ENCODE measurements at places on chromosomes 13 and 19.

- DNase-seq = no peak
These were observed 767.1 kb downstream of the UQCRFS1 start for GRCh38 chr19:28445826-28446225.

DNA sequence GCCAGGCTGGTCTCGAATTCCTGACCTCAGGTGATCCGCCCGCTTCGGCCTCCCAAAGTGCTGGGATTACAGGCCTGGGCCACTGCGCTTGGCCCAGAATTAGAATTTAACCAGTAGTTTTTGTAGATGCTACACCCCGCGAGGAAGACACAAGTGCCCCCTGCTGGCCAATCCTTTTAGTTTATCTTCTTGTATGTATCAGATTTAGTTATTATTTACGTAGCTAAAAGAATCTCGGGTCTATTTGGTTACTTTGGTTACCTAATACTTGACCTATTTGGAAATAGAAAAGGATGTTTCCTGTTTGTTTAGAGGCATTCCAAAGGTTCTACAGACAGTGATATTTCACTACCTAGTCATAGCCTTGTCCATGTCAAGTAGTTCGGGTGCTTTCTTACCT is 22.0 kb downstream of the MUC16 start:
- DNase-seq = no peak

DNA sequence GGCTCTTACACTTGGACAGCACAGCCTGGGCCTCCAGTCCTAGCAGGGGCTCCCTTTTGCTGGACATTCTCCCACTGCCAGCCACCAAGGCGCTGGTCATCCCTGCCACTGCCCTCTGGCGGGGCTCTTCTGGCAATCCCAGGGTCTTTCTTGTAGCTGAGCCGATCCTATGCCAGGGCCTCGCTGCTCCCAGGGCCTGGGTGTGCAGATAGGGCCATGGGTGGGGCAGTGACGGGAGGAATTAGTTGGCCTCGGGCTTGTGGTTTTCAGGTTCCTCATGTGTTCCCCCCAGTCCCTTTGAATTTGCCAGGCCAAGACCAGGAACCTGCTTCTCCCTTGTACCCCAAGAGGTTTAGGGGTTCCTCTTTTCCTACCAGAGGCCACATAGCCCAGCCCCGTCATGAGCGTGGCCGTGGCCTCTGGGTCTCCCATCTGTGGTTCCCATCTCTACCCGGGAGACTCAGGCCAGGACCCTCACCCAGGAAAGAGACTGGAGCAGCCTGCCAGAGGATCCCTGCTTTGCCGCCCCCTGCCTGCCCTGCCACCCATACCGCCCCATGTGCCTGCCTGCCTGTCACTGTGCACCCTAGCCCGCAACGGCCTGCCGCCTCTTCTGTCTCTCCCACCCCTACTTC is 26.2 kb downstream of the TMED1 start:
- no peak for DNase-seq

GRCh38 chr19:41324231-41324702 is 14.3 kb downstream of the CCDC97 start:
- no peak for DNase-seq

- DNase-seq = no peak
These were observed 3.5 kb upstream of the SIGLEC7 start for GRCh38 chr19:51138549-51138979.

DNA sequence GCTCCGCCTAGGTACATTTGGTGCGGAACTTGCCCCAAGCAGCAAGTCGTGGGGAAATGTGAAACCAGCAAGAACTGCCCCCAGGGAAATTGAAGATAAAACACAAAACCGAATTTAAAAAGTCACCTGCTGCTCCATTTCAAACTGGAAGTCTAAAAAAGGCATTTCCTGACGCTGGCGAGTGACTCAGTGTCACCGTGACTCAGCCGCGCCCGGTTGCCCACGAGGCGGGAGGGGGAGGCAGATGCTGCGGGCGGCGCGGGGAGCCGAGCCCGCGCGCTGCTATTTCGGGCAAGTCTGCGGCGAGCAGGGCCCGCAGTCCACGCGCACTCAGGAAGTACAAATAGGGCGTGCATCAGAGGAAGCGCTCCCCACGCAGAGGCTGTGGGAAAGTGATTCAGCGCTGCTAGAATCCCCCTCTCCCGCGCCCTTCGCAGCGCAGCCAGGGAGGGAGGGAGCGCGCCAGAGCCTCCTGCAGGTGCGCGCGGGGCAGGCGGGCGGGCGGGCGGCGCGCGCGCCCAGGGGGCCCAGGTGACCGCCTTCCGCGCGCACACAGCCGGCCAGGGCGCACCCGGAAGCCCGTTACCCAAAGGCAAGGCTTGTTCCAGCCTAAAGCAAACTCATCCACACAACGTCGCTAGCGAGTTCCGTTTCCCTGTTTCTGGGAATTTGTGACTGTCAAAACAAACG is 168.8 kb downstream of the COL4A1 start:
- peak; percentile 43 for DNase-seq

- DNase-seq = no peak
These were observed 25.0 kb downstream of the SH3GL1 start for GRCh38 chr19:4375164-4376027.

DNA sequence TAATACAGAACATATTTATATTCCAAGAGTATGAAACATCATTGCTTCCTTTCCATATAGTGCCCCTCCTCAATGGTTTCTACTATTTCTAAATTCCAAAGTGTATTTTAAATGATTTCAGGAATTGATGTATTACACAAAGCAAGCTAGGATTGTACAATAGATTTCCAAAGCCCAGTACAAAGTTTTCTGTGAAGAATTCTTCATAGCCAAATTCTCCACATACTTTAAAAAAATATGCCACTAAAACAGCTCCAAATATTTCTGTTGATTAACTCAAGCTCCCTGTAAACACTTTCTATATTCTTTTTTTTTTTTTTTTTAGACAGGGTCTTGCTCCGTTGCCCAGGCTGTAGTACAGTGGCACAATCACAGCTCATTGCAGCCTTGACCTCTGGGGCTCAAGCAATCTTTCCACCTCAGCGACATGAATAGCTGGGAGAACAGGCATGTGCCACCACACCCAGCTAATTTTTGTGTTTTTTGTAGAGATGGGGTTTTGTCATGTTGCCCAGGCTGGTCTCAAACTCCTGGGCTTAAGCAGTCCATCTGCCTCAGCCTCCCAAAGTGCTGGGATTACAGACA is 50.6 kb downstream of the ELF1 start:
- DNase-seq = no peak

- DNase-seq = no peak
These were observed 1.2 kb downstream of the GNG14 start for GRCh38 chr19:12689012-12689411.

- no peak for DNase-seq
These were observed 2.4 kb downstream of the CD320 start for GRCh38 chr19:8305798-8306197.

DNA sequence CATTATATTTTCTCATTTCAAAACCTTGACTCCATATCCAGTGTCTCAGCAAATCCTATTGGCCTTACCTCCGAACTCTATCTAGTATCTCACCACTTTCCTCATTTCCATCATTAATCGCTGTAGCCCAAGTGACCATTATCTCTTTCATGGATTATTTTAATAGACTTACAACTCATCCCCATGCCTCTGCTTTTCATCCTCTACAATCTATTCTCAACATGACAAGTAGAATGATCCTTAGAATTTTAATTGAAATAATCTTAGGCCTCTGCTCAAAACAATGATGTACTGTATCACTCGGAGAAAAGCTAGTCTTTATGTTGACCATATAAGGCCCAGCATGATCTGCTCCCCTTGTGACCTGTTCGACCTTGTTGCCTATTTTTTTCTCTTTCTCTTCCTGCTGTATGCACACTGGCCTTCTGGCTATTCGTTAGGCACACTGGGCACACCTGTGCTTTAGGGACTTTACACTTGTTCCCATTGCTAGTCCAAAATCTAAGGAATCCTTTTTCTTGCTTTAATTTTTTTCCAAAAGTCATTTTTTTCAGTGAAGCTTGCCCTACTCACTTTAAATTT is 21.4 kb downstream of the DNAJC15 start:
- no peak for DNase-seq

DNA sequence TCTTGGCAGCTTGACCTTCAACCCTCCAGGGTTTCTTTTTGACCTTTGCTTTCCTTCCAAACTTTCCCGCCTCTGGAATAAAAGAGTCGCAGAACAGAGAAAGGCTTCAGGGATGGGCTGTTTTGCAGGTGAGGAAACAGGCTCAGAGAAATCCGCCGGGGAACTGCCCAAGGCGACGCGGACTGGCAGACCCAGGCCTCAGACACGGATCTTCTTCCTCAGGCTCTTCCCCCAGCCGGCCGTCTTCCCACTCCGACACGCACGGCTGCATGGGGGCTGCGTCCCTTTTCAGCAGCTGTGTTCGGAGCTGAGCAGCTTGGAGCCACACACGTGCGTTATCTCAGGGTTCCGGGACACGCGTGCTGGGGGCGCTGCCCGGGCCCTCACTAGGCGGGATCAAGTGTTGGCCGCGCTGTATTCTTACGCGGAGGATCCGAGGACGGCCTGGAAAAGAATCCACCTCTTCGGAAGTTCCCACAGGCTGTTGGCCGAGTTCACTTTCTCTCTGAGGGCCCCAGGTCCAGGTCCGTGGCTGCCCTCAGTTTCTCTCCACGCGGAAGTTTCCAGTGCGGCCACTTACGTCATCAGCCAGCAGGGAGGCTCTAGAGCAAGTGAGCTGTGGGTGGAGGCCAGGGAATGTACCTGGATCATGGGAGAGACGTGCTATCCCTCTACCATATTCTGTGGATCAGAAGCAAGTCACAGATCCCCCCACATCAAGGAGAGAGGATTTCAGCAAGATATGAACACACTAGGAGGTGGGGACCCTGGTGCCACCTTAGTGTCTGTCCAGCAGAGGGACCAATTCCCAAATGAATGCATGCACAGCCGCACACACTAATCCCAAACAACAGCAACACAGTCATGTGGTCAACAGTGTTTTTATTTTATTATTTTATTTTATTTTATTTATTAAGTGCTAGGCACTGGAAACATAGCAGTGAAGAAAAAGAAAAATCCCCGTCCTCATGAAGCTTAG is 100.4 kb downstream of the ING1 start:
- DNase-seq = no peak

DNA sequence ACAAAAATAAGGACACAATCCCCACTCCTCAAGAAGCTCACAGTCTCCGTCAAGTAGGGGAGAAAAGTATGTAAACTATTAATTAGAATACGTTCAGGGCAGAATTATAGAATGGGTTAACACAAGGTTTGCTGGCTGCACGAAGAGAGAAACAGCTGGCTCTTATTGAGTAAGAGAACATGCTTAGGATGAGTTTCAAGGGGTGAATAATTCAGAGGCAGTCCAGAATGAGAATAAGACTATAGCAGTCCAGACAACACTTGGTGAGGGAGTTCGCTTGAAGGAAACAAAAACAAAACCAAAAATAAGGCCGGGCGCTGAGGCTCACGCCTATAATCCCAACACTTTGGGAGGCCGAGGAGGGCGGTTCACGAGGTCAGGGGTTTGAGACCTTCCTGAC is 61.9 kb downstream of the THSD1 start:
- no peak for DNase-seq

- no peak for DNase-seq
These were observed 9.4 kb downstream of the CCDC124 start for GRCh38 chr19:17942181-17942580.

- DNase-seq = no peak
These were observed 83.5 kb downstream of the SLC7A1 start for GRCh38 chr13:29511980-29512379.

GRCh38 chr13:27170221-27170515 is 1.4 kb downstream of the USP12 start:
- DNase-seq = no peak

- DNase-seq = no peak
These were observed 12.2 kb downstream of the FPR3 start for GRCh38 chr19:51807111-51807701.

GRCh38 chr13:43021926-43022670 is 1.3 kb upstream of the DNAJC15 start:
- DNase-seq = no peak

DNA sequence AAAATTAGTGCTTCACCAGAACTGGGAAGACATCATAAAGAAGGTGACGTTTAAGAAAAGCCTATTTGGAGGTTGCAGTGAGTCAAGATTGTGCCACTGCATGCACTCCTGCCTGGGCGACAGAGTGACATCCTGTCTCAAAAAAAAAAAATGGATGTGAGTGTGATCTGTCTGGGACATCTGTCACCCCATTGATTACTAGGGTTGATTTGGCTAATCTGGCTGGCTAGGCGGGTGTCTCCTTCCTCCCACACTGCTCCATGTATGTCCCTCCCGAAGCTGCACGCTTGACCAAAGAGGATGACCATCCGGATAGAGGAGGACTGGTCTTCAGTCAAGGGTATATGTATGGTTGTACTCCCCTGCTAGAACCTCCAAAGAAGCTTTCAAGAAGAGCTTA is 2.6 kb downstream of the GTF2F2 start:
- no peak for DNase-seq

DNA sequence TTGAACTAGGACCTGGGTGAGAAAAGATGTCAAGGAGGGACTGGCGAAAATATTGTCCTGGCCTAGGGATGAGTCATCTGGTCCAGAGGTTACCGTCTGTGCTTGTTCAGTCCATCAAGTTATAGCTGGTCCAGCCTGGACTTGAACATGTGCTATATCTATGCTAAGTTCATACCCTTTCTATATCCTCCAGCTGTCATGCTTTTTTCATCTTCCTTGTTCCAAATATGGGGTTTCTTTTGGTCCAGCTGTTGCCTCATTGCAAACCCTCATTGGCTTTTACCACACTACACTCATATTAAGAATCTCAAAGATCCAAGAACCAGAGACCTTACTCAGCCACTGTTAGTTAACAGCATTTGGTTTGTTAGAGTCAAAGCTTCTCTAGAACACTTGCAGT is 19.1 kb upstream of the KLF12 start:
- no peak for DNase-seq

- DNase-seq = no peak
These were observed 18.0 kb downstream of the PRAM1 start for GRCh38 chr19:8484331-8484894.
